ENCODE measurements at places on chromosomes 7 and 10. TPM values are rescaled to one million over a fixed set of nuclear protein-coding genes. Genes with fewer than 3 reads are reported as not detected.

Gene ABCC2
- 1.4 TPM for total RNA-seq

Gene CALHM1
- total RNA-seq = not detected

GRCh38 chr10:53356616-53357349 lies 584.2 kb upstream of the MBL2 start:
- DNase-seq = no peak

DNA sequence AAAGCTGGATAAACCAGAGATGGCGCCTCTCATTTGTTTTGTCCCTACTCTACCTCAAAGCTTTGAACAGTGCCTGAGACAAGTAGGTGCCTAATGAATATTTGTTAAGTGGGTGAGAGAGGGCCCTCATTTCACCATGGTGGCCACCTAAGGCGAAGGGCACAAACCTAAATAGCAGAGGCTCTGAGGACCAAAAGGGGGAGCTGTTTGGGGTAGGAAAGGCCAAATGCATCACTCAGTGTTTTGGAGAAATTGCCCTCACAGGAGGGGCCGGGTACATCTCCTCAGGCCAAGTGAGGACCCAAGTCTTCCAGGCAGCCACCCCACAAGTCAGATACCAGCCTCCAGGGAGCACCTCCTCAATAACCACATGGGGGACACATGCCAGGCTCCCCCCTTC lies 14.0 kb downstream of the IMPDH1 start:
- no peak for DNase-seq

DNA sequence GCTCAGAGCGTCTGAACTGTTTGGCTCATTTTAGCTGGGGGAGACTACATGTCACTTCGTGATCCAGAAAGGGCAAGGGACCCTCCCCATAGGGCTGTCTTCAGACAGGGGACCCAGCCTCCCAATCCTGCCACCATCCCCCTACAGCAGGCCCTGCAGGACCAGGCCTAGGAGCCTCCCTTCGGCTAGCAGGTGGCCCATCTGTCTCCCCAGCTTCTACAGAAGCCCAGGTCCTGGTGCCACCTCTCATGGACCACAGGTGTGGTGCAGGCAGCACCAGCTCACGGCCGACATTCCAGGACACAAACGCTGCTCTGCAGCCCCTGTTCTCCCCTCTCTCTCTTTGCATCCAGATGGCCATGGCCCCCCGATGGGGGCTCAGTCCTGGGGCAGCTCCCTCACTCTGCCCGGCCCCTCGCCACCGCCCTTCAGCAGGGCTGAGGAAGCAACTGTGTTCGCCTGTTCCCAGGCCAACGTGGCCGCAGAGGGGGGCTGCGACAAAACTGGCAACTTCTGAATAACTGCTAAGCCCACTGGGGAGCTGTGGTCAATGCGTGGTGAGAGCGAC lies 10.3 kb downstream of the TECPR1 start:
- DNase-seq = no peak

- DNase-seq = no peak
Observed at GRCh38 chr7:23456093-23456492, 14.2 kb downstream of the IGF2BP3 start.

- no peak for DNase-seq
Observed at GRCh38 chr10:43318976-43319960, 52.2 kb upstream of the FXYD4 start.
